NCI-H1436 (cell line): ENCODE measurements at places on chromosomes 5 and 9.

DNA sequence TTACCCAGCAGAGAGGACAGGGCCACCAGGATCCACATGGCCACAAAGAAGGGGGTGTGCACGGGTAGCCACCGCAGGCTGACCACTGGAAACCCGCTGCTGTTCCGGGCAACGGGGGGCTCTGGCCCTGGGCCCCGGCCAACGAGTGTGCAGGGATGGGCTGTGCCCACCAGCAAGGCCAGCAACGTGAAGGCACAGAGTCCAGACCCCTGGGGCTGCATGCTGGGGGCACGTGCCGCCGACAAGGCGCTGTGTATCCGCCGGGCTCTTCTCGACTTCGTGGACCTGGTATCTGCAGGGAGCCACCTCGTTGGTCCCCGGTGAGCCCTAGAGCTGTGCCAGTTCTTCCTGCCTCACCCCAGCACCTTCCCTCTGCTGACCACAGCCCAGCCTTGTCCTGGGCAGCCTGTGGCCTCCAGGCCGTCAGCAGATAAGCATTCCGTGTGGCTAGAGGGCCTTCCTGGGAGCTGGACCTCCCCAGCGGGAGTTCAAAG lies 42.2 kb upstream of the CEP72 start:
- no peak for DNase-seq

DNA sequence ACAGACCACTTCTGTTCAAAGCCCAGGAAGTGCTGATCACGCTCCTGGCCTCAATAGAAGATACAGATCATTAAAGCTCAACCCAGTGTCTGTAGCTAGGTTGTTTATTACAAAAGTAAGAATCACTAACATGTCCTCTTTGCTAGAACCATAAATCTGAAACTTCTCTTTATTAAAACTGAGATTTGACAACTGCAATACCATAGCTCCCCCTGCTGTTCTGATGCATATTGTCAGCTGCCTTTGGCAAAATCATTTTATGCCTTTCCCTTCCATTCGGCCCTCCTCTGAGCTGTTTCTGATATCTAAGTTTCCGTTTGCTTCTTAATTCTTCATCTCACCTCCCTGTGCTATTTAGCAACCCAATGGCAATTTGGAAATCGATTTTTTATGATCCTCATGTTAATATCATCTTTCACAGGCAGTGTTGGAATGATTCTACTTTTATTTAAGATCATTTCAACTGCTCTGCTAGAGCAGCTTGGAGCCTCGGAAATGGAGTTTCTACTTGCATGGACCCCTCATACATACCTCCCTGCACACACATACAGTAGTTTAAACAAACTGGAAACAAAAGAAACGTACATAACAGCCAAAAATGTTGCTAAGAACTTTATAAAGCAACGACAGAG lies 998.8 kb downstream of the MAT2B start:
- DNase-seq = peak; percentile 19

DNA sequence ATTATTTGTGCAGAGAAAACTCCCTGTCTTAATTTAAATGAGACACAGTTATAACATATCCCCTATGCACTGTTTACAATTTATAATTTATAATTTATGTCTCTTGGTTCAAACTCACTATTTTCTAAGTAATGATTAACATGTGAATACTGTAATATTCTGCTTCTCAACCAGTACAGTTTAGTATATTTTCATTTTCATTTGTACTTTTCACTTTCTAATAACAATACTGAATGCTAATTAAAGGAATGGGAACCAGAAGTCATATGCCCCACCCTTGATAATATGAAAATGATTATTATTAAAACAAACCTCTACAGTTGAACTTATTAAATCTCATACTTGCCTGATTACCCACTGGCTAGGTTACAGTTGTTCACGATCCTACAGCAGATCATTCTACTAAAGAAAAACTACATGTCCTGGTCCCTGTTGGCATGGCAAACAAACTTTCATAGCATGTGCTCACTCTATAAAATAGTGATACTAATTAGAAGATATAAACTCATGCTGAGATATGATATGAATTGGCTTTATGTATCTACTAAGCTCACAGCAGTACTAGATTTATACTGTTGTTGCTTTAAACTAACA lies 66.4 kb downstream of the POU5F2 start:
- DNase-seq = no peak

DNA sequence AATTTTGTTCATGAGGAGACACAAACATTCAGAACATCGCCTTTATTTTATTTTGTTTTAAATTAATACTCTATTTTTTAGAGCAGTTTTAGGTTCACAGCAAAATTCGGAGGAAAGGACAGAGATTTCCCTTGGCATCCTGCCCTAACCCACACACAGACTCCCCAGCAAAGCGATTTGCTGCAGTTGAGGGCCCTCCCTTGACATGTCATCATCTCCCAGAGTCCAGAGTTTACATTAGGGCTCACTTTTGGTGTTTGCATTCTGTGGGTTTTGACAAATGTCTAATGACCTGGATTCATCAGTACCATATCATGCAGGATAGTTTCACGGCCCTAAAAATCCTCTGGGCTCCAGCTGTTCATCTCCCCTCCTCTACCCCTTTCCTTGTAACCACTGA lies 33.6 kb upstream of the COL5A1 start:
- DNase-seq = no peak

GRCh38 chr5:168334280-168334679 lies 42.8 kb downstream of the WWC1 start:
- DNase-seq = no peak

- DNase-seq = no peak
Observed at GRCh38 chr9:82031538-82032280, 43.1 kb downstream of the SPATA31D1 start.
